Stimulated activated CD8-positive, alpha-beta memory T cell treated with anti-CD3 and anti-CD28 coated beads, Interleukin-4, amount 100 ng/mL, for 4 hours (primary cell): ENCODE measurements at places on chromosomes 3 and 15.

DNA sequence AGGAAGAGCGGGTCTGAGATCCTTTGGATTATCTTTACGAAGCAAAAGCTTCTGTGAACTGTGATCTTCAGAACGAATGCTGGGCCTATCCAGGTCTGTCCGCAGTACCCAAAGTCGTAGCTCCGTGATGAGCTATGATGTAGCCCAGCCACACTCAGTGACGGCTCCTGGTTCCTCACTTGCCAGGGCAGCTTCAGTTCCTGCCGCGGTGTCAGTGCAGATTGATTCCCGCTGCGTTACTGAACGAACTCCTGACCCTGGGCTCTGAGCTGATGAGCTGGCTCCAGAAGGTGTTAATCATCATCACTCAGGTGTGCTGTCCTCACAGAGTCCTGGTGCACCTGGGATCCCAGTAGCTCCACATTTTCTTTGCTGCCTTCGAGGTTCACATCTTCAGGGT lies 45.0 kb downstream of the TMEM44 start:
- no peak for DNase-seq

DNA sequence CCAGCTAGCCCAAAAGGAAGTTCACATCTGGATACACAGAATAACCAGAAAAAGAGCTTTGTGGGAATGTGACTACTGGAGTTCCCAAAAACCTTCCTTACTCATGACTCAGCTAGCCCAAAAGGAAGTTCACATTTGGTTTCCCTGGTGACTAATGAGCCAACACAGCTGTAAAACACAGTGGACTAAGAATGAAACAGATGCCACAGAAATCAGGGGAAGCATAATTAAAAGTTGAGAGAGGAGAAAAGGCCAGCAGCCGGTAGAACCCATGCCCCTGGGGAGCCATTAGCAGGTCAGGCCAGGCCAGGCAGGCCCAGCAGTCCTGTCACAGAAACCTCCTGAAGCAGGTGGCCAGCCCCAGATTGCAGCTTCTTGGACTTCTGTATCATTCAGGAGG lies 130.3 kb downstream of the GHSR start:
- DNase-seq: no peak

GRCh38 chr3:94065819-94066480 lies 3.1 kb downstream of the NSUN3 start:
- no peak for DNase-seq

- no peak for DNase-seq
Measured at GRCh38 chr3:12454076-12454815, 30.0 kb upstream of the TSEN2 start.

DNA sequence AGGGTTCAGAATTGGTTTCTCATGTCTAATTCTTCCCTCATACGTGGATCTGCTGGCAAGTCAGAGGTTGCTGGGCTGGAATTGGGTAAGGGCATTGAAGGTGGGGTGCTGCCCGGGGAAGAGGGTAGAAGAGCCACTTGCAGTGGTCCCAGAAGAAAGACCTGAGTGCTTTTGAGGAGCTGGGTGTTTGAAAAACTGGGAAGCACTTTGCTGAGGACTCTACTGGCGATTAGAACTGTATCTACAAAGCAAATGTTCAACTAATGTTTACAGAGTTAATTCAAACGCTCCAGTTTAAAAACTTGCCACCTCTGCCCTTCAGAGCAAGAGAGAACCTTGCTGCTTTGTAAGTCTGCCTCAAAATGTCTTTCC lies 21.9 kb downstream of the TRIM71 start:
- DNase-seq: no peak

GRCh38 chr15:85980946-85981345 lies 98.7 kb upstream of the AGBL1 start:
- no peak for DNase-seq

GRCh38 chr3:1616744-1617143 lies 481.9 kb upstream of the CNTN4 start:
- no peak for DNase-seq

DNA sequence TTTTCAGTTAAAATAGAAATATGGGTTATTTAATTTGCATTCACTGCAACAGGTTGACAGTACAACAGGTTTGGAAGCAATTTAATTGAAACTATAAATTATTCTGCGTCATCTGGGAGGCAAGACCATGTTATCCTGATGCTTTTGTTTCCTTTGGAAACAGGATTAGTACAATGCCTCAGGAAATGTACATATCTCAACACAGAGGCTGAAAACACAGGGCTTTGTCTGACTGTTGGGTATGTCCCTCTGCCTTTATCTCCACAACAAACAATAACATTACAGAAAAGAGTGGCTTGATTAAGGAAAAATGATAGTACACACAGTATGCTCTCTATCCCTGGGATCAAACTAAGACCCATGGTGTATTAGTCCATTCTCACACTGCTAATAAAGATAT lies 95.7 kb downstream of the KCNMB2 start:
- DNase-seq: no peak

- no peak for DNase-seq
Measured at GRCh38 chr15:101242160-101242998, 9.5 kb downstream of the CHSY1 start.

DNA sequence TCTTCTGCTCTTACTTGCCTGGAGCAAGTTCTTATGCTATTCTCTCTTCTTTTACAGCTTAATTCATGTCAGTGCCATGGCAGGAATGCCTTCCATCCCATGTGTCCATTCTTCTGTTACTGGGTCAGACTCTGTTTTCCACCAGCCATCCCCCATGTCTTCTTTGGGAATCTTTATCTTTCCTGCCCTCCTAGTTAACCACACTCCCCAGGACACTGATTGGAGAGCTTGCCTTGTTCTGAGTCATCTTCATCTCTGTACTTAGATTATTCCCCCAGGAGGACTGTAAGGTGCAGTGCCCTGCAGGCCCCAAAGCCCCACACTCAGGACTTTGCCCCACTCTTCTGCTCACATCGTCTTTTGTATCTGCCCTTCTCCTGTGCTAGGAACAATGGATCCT lies 3.6 kb downstream of the ABHD17C start:
- DNase-seq: no peak

DNA sequence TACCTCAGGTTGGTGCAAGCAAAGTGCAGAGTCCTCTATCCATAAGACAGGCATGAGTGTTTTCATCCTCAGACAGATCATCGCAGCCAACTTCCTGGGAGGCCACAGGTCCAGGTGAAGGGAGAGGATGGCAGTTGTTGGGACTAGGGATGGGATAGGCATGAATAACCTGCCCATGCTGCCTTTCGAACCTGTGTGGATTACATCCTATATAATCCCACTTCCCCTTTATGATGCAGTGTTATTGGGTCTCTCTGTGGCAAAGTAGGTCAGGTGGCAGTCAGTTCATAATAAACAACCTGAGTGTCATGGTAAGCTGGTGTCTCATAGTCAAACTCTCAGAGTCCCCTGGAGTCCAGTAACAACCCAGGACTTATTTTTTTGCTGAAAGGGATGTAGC lies 40.4 kb downstream of the CCR3 start:
- no peak for DNase-seq

DNA sequence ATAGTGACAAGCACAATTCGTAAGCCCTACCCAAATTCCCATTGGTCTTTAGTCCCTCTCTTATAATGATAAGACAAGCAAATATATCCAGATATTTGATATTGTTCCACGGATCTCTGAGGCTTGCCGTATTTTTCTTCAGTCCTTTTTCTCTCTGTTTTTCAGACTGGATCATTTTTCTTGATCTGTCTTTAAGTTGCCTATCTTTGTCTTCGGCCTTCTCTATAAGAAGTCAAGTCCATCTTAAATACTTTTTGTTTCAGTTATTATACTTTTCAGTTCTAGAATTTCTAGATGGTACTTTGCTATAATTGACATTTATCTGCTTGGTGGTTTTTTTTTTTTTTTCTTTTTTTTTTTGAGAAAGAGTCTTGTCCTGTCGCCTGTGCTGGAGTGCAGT lies 13.7 kb upstream of the BLM start:
- no peak for DNase-seq

DNA sequence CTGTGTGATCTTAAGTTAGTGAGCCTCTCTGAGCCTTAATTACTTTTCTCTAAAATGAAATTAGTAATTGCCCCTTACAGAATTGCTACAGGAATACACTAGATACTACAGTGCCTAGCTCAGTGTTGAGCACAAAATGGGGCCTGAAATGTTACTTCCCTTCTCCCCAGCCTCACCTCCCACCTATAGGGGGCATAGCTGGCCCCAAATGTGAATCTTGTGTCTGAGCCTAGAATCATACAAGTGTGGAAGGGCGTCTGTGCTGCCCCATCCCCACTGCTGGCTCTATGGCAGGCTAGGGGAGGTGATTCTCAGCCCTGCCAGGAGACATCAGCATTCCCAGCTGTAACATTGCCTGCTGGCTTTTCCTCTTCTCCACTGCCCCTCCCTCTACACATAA lies 42.7 kb downstream of the IFT122 start:
- no peak for DNase-seq

DNA sequence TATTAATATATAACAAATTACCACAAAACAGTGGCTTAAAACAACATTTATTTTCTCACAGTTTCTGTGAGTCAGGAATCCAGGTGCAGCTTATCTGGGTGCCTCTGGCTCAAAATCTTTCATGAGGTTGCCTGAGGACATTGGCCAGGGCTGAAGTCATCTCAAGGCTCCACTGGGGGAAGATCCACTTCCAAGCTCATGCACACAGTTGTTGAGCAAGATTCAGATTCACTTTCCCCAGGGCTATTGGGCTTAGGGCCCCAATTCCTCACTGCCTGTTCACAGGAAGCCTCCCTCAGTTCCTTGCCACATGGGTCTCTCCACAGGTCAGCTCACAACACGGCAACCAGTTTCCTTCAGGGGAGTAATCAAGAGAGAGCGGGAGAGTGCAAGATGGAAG lies 35.0 kb downstream of the RFTN1 start:
- DNase-seq: no peak

- no peak for DNase-seq
Measured at GRCh38 chr15:48149858-48150257, 28.2 kb downstream of the MYEF2 start.

GRCh38 chr15:96336108-96336595 lies 5.7 kb downstream of the NR2F2 start:
- DNase-seq: no peak

DNA sequence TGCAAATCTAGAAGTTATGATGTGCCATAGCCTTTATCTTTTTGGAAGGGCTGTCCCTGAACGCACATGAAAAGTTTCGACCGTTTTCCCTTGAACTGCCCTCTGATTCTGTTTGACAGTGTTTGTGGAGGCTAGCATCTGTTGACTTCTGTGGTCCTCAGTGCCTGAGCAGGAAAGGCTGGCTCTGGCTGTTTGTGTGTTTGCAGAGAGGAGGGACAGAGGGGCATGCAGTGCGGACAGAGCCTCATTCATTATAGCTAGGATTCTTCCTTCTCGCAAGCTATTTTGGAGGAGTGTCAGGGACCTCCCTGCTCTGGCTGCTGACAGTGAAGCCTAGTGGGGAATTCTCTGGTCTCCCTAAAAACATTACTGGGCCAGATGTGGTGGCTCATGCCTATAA lies 64.5 kb downstream of the CDAN1 start:
- DNase-seq: no peak

GRCh38 chr15:31455499-31455898 lies 128.9 kb downstream of the KLF13 start:
- DNase-seq: no peak

DNA sequence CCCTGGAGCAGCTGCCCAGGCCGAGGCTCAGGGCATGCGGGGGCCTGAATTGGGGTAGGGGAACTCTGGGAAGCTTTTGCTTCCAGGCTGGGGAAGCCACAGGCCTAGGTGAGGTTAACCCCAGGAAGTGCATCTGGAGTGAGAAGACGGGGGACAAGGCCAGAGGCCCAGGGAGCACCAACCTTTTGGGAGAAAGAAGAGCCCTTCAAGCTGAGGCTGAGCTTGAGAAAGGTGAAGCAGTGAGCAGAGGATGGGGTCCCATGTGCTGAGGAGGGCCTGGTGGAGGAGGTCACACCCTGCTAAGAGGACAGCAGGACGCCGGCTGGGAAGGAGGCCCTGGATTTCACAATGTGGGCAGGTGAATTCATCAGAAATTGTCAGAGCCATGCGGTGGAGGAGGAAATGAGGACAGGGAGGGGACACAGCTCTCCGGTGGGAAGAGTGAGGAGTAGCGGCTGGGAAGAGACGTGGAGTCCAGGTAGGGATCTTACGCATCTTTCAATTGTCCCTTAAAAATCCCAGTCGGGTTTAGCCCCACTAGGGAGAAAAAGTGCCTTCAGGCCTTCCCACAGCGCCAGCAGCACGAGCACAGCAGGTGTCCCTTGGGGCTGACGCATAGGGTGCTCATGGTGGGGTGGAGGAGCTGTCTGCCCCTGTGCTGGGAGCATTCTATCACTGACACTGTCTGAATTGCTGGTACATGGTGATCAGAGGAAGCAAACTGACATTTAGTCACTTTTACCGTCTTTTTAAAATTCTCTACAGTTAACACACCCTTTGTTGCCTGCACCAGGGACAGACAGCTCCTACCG lies 50.9 kb downstream of the HCN4 start:
- DNase-seq: no peak

DNA sequence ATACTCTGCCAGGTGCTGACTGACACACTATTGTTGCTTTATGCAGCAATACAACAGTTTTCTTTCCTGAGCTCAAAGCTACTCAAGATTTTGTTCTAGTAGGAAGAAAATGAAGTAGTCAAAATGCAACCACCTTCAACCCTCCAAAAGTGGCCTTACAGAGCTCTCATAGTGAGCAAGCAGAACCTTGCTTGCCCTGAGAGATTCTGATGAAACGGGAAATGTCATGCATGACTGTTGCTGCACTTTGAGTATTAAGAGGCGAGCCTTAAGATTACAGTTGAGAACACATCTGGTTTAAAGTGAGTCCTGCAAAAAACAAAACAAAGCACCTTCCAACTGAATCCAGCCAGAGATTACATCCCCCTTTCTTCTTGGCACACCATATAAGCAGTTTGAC lies 29.7 kb downstream of the MINDY4B start:
- DNase-seq: no peak

DNA sequence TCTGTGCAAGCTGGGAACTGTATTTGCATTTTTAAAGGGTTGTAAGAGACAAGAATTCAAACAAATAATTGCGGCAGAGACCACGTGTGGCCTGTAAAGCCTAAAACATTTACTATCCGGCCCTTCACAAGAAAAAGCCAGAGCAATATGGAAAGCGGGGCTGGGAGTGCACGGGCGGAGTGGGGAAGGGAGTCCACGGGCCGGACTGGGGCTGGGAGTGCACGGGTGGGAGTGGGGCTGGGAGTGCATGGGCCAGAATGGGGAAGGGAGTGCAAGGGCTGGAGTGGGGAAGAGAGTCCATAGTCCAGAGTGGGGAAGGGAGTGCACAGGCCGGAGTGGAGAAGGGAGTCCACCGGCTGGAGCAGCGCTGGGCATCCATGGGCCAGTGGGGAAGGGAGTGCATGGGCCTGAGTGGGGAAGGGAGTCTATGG lies 41.2 kb downstream of the KLF15 start:
- no peak for DNase-seq

DNA sequence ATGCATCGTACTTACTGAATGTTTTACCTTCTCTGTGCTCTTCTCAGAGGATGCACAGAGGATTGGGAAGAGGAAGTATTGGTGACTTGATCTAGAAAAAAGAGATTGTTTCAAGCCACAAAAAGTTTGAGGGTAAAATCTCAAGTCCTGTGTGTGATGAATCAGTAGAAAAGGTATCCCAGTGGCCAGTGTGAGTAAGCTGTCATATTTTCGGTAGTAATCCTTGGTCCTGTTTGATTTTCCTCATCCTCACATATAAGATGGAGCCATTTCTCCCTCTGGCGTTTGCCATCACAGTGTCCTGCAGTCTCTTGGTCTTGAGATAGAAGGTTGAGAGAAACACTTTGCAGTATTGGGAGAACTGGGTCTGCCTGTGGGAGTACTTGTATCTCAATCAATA lies 166.8 kb downstream of the LPP start:
- no peak for DNase-seq

- no peak for DNase-seq
Measured at GRCh38 chr15:83474578-83474977, 27.4 kb downstream of the SH3GL3 start.
